ENCODE measurements at places on chromosomes 1 and 21. TPM values are rescaled to one million over a fixed set of nuclear protein-coding genes. Genes with fewer than 3 reads are reported as not detected.

Gene KAZN
- 3.6 TPM for total RNA-seq

Gene OR2T11
- not detected for total RNA-seq

Gene RNU1-2
- 2,224 TPM for total RNA-seq

Gene ERG
- 0.11 TPM for total RNA-seq

Gene FLVCR1
- 17.4 TPM for total RNA-seq

Gene TRMT1L
- total RNA-seq, result 28.0 TPM

Gene PDC
- not detected for total RNA-seq

Gene CD2
- not detected for total RNA-seq

Gene ADSS2
- total RNA-seq, result 53.7 TPM

Gene OR10J1
- 0.25 TPM for total RNA-seq

Gene CLDN19
- not detected for total RNA-seq

Gene GCSAML
- under 0.01 TPM for total RNA-seq

Gene OR6N1
- not detected for total RNA-seq

Gene MYOC
- 0.25 TPM for total RNA-seq

Gene NUDT17
- 3.3 TPM for total RNA-seq

Gene OR2L5
- under 0.01 TPM for total RNA-seq

Gene YOD1
- 9.1 TPM for total RNA-seq

Gene BARHL2
- total RNA-seq, result not detected

Gene PKLR
- total RNA-seq, result not detected

Gene TMEM53
- total RNA-seq, result 9.1 TPM

Gene GSTM1
- 0.37 TPM for total RNA-seq

Gene GSTM5
- total RNA-seq, result 1.00 TPM

Gene NPHS2
- not detected for total RNA-seq

Gene FMO1
- total RNA-seq, result 0.37 TPM

Gene ANGPTL3
- not detected for total RNA-seq

Gene COA6
- total RNA-seq, result 33.4 TPM

Gene KMO
- under 0.01 TPM for total RNA-seq

Gene OVAAL
- total RNA-seq, result not detected

Gene MPZ
- total RNA-seq, result 0.87 TPM

Gene TEDDM1
- total RNA-seq, result not detected

Gene BMP8A
- total RNA-seq, result 0.11 TPM

Gene HSD11B1
- total RNA-seq, result 10.6 TPM

Gene COL11A1
- 121 TPM for total RNA-seq

Gene LRRC38
- total RNA-seq, result 0.50 TPM

Gene KCNJ9
- total RNA-seq, result not detected

Gene KIF17
- total RNA-seq, result 4.6 TPM

Gene ETNK2
- 10.0 TPM for total RNA-seq

Gene NUDT4B
- total RNA-seq, result 11.2 TPM

Gene FCRL5
- total RNA-seq, result not detected

Gene HAO2
- not detected for total RNA-seq

Gene TSACC
- total RNA-seq, result not detected

Gene FGR
- not detected for total RNA-seq

Gene LCE1F
- not detected for total RNA-seq

Gene C8A
- total RNA-seq, result not detected

Gene WLS
- total RNA-seq, result 154 TPM

Gene RNU1-4
- total RNA-seq, result 2,224 TPM

Gene CYP2J2
- 0.33 TPM for total RNA-seq
